Naive B cell (primary cell): ENCODE measurements at places on chromosomes 2 and 18.

DNA sequence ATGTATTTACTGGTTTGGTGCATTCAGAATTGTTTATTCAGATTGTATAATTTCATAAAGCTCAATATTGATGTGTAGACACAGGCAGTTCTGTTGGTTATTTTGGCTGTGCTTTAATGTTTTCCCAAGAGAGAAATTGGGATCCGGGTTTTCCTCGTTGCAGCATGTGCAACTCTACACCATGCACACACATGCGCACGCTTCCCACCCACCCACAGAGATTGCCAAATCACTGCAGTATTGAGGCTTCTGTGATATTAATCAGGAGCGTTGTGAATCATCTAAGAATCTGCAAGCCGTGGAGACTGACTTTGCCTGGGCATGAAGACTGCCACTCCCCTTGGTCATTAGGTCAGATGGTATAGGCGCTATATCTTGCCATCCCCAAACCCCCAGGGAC, 571.5 kb downstream of the SLC4A3 start:
- H3K4me1 ChIP-seq = no peaks in the 10 kb centered on the region
- no peak overlapping the region for H3K27ac ChIP-seq
- H3K4me3 ChIP-seq = no peak overlapping the region
- H3K36me3 ChIP-seq = no peaks in the 10 kb centered on the region

DNA sequence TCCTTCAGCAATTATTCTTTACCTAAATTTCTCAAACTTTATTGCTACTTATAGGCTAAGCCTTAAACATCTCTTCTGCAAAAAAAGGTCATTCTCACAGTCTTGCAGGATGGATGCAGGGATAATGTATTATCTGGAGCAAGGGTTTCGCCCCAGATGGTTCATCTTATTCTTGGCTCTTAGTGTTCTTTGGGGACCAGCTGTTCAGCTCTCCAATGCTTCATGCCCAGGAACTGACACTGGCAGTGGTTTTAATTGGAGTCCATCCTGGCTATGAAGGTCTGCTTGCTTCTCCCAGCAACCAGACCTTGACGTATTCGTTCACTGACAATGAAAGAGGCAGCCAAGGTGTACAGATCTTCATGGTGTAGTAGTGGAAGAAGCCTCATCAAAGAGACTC, 331.9 kb downstream of the SLC8A1 start:
- no peak overlapping the region for H3K27ac ChIP-seq
- no peaks in the 10 kb centered on the region for H3K36me3 ChIP-seq
- DNase-seq = no peak

DNA sequence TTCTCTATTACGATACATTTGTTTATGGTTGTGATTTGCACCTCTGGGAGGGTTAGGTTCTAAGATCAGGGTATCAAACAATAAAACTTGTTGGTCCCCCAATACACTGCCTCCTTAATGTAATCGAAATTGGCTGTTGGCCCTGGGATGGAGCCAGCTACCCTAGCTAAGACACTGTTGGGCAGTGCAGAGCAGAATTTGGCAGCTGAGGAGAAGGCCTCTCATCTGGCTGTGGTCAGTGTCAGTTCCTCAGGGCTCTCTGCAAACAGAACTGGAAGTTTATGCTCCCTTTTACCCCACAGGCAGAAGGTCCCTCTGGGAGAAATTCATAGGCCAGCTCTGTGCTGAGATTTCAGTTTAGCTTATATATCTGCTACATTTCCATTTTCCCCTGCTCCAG, 8.6 kb upstream of the HAAO start:
- H3K36me3 ChIP-seq = no peaks in the 10 kb centered on the region
- no peak for DNase-seq
- no peak overlapping the region for H3K27ac ChIP-seq
- H3K27me3 ChIP-seq = no peaks in the 10 kb centered on the region

DNA sequence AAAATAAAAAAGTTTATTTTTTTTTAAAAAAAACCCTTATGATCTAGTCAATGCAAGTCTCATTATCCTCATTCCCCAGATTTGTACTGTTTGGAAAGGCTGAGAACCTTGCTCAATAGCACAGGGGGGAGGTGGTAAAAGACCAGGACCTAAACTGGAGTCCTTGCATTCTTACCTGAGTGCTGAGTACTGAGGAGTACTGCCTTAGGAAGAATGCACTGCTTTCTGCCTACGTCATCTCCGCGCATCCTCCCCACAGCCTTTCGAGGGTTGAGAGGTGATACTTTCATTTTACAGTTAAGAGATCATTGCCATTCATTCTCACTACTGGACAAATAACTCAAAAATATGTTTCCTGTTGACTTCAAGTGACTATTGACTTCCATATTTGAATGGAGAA, 73.8 kb downstream of the MAP3K20 start:
- no peaks in the 10 kb centered on the region for H3K36me3 ChIP-seq
- DNase-seq = no peak
- no peaks in the 10 kb centered on the region for H3K4me1 ChIP-seq
- H3K27me3 ChIP-seq = no peaks in the 10 kb centered on the region
- no peak overlapping the region for H3K4me3 ChIP-seq

- H3K36me3 ChIP-seq = no peaks in the 10 kb centered on the region
- H3K27ac ChIP-seq = no peak overlapping the region
- H3K4me1 ChIP-seq = no peaks in the 10 kb centered on the region
- no peak for DNase-seq
- peaks cover 35% of the 10 kb centered on the region for H3K27me3 ChIP-seq
Observed at GRCh38 chr18:50523165-50523564, 36.7 kb upstream of the MAPK4 start.

DNA sequence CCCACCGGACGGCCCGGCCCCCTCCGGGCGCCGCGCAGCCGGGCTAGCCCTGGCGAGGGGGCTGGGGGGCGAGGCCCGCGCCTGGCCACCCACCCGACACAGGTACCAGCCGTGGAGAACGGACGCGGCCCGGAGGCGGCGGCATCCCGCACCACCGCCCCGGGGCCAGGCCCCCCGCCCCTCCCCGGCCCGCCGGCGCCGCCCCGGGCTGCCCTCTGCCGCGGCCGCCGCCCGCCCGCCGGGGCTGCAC, 405 bp downstream of the SOS1 start:
- no peak overlapping the region for H3K4me3 ChIP-seq
- H3K27ac ChIP-seq = no peak overlapping the region
- no peaks in the 10 kb centered on the region for H3K27me3 ChIP-seq
- H3K4me1 ChIP-seq = peaks cover 65% of the 10 kb centered on the region

- DNase-seq = no peak
- H3K4me3 ChIP-seq = no peak overlapping the region
- peaks cover 5% of the 10 kb centered on the region for H3K4me1 ChIP-seq
- H3K27me3 ChIP-seq = peaks cover 14% of the 10 kb centered on the region
- H3K36me3 ChIP-seq = no peaks in the 10 kb centered on the region
Observed at GRCh38 chr2:73906847-73907505, 14.2 kb downstream of the ACTG2 start.

GRCh38 chr2:207113414-207113813, 52.3 kb downstream of the KLF7 start:
- H3K27me3 ChIP-seq = no peaks in the 10 kb centered on the region
- peak overlapping the region; percentile 69 for H3K27ac ChIP-seq
- DNase-seq = no peak
- H3K4me3 ChIP-seq = no peak overlapping the region
- H3K36me3 ChIP-seq = peaks cover 8% of the 10 kb centered on the region

- no peaks in the 10 kb centered on the region for H3K36me3 ChIP-seq
- H3K27me3 ChIP-seq = no peaks in the 10 kb centered on the region
- peak overlapping the region; percentile 90 for H3K27ac ChIP-seq
- no peak for DNase-seq
Observed at GRCh38 chr2:226839951-226840350, 4.1 kb downstream of the RHBDD1 start.

GRCh38 chr18:2881840-2882195, 35.0 kb downstream of the EMILIN2 start:
- H3K4me1 ChIP-seq = peaks cover 12% of the 10 kb centered on the region
- H3K36me3 ChIP-seq = peaks cover 6% of the 10 kb centered on the region
- DNase-seq = no peak
- H3K4me3 ChIP-seq = no peak overlapping the region
- H3K27ac ChIP-seq = no peak overlapping the region
- peaks cover 10% of the 10 kb centered on the region for H3K27me3 ChIP-seq

DNA sequence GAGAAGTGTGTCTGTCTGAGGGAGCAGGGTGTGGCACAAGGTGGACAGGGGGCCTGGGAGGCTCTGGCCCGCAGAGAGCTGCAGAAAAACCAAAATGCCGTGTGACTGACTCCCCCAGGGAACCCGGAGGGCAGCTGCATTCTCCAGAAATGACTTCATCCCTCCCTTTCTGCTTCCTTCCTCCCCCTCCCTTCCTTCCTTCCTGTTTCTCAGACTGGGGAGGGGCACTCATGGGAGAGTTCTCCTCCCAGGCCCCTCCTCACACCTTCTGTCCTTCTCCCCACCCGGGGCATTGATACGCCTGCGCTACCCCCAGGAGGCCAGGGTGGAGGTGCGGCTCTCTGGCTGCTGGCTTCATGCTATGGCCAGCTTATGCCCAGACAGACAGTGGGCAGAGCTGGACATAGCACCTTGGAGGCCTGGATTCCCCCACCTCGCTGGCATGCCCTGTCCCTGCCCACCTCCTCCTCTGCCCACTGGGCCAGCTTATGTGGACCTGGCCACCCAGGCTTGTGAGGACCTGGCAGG, 8.2 kb upstream of the GPR17 start:
- H3K36me3 ChIP-seq = no peaks in the 10 kb centered on the region
- peaks cover 68% of the 10 kb centered on the region for H3K4me1 ChIP-seq
- no peak overlapping the region for H3K27ac ChIP-seq
- no peak for DNase-seq

DNA sequence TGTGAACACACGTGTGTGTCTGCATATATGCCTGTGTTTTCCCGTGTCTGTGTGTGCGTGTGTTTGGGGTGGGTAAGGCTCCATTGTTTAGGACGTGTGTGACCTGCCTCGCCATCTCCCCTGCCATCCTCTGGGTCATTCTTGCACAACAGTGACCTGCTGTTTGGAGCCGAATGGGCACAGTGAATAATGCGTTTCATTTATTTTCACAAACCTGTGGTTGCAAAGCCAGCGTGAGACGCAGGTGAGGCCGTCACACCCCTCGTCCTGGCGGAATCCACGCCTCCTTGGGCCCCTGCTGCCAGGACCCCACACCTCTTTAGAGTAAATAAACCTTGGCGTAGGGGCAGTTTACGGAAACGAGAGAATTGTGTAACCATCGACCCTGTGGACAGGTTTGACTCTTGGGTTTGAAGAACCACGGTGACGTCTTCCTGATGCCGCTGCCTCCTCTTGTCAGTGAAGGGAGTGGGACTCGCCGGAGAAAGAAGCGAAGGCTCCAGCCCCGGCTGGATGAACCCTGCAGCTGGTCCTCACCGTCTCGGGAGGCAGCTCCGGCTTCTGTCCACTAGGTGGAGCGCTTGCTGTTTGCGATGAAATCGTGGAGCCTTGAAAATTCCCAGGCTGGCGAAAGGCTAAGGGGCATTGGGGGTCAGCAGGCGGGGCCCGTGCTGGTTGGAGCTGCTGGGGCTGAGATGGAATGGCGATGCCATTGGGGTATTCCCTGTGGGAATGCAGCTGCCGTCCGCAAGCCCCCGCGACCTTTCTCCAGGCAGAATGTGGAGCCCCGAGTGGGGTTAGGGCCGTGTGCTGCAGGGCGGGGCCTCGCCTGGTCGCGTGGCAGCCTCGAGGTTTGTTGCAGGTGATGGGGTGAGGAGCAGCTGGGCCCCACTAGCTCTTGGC, 81.1 kb downstream of the RTP5 start:
- H3K36me3 ChIP-seq = no peaks in the 10 kb centered on the region
- no peak overlapping the region for H3K4me3 ChIP-seq
- peak; percentile 56 for DNase-seq
- no peaks in the 10 kb centered on the region for H3K27me3 ChIP-seq
- peak overlapping the region; percentile 93 for H3K27ac ChIP-seq
